Activated CD4-positive, alpha-beta T cell treated with anti-CD3 and anti-CD28 coated beads, Interleukin-2, amount 50 U/mL, for 24 hours (primary cell): ENCODE measurements at places on chromosomes 12 and 14.

- DNase-seq, result no peak
Measured at GRCh38 chr14:95341115-95341514, 21.4 kb upstream of the CLMN start.

DNA sequence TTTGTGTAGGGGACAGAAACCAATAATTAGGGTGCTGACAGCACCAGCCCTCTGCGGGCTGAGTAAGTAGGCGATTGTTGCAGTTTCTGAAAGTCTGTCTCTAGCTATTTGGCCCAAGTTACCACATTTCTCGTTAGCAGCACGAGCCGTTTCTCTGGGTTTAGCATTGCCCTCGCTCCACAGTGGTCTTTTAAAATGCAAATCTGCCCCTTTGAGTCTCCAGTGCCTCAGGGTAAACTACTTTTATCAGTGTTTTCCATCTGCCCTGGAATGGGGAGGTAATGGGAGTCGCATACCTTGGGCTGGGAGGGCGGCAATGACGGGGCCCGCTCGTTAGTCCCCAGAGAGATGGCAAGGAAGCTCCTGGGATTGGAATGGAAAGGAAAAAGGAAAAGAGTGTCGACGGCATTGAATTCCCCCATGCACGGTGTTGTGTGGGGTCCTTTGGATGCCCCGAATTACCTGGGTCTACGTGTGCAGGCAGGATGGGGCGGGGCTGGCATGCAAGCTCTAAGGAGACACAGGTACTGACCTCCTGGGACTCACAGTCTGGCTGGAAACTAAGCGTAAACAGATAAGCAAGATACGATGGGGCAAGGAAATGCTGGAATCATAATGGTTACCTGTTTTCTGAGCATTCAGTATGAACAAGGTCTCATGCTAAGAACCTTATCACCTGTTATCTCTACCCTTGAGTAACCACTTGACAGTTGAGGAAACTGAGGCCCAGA lies 131.8 kb upstream of the MAP1LC3B2 start:
- DNase-seq, result no peak

- no peak for DNase-seq
Measured at GRCh38 chr12:87266305-87266704, 762.9 kb downstream of the C12orf50 start.

GRCh38 chr12:91954326-91954725 lies 191.3 kb downstream of the BTG1 start:
- no peak for DNase-seq

- no peak for DNase-seq
Measured at GRCh38 chr12:89695830-89696229, 12.8 kb downstream of the ATP2B1 start.

DNA sequence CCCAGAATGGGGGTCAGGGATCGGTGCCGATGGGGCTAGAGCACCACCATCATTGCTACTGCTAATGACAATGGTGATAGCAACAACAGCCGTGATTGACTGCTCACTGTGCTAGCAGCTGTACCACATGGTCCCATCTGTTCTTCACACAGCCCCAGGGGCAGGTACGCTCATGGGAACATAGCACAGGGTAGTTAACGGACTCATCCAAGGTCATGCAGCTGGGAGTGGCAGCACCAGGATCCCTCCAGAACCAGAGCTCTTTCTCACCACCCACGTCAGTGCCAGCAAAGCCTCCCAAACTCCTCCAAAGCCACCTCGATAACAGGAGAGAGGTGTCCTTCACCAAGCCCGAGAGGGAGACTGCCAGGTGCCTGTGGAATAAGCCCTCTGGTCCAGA lies 11.2 kb upstream of the DYNC1H1 start:
- no peak for DNase-seq

DNA sequence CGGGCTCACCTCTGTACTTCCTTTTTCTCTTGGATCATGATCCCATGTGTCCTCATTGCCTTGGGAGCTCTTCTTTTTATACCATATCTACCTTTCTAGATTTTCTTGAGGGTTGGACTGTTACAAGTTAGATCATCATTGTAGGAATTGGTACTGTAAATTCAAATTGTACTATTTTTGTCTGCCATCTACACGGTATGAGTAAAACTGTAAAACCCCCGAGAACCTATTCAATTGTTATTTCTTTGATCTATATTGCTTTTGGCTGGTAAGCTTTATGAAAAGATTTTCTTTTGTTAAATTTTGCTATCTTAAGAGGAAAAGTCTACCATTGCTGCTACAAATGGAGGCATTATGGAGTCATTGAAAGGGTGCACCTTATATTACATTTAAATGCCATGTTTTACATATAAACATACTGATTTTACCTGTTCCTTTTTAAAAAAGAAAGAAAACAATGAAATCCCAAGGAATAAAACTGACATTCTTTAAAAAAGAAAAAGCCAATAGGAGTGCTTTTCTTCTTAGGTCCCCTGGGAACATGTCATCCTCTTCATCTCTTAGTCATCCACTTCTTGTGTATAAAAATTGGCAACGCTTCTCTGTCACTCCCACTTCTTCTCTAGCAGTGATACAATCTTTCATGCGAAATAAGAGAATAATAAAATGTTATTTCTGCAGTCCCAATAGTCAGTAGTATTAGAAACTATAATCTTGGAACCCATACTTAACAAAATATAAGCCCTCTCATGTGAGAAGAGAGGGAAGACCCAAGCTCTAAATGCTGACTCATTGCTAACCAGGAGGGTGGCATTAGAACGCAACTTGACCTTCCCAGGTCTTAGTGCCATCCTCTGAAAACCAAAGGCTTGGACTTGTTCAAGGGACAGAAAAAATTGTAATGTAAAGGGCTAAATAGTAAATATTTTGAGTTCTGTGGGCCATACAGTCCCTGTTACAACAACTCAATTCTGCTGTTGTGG lies 20.4 kb downstream of the RGS6 start:
- DNase-seq, result no peak

GRCh38 chr12:119154435-119154818 lies 24.3 kb upstream of the HSPB8 start:
- DNase-seq, result no peak

- DNase-seq, result no peak
Measured at GRCh38 chr12:618605-619004, 44.6 kb downstream of the NINJ2 start.

DNA sequence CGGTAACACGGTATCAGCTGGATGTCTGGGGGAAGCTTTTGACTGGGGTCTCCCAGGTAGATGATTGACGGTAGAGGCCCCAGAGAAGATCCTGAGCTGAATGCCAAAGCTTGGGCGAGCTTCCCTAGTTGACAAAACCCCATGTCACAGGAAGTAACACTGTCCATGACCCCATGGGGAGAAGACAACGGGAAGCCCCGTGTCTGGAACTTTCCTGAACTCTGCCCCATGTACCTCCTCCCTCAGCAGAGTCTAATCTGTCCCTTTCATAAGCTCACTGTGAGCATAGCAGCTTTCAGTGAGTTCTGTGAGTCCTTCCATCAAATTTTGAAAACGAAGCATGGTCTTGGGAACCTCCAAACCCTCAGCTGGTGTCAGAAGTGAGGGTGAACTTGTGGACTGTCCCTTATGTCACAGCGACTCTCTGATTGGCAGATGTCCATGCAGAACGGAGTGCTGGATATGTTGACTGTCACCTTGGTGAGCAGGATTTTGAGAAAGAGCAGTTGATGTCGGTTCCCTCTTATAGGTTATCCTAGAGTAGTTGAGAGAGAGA lies 29.7 kb upstream of the BEGAIN start:
- no peak for DNase-seq

GRCh38 chr12:94803939-94804338 lies 153.6 kb upstream of the TMCC3 start:
- DNase-seq, result no peak

GRCh38 chr14:64233531-64234190 lies 60.5 kb downstream of the ESR2 start:
- no peak for DNase-seq

DNA sequence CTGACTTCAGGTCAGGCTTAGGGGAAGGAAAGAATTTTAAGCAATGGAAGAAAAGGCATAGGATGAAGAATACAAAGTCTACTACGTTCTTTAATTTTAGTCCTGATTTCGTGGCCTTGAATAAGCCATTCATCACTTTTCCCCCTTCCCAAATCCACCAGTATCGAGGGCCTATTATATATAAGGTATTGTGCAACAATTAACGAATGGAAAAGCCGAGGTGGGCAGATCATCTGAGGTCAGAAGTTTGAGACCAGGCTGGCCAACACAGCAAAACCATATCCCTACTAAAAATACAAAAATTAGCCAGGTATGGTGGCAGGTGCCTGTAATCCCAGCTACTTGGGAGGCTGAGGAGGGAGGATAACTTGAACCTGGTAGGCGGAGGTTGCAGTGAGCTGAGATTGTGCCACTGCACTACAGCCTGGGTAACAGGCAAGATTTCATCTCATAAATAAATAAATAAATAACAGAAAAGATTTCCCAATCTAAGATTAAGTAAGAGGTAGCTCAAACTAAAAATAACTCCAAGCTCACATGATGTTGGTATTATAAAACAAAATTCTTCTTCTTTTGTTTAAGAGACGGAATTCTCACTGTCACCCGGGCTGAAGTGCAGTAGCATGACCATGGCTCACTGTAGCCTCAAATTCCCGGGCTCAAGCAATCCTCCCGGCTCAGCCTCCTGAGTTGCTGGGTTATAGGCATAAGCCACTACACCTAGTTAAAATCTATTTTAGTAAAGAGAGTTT lies 58.3 kb upstream of the NR2C1 start:
- DNase-seq, result no peak

DNA sequence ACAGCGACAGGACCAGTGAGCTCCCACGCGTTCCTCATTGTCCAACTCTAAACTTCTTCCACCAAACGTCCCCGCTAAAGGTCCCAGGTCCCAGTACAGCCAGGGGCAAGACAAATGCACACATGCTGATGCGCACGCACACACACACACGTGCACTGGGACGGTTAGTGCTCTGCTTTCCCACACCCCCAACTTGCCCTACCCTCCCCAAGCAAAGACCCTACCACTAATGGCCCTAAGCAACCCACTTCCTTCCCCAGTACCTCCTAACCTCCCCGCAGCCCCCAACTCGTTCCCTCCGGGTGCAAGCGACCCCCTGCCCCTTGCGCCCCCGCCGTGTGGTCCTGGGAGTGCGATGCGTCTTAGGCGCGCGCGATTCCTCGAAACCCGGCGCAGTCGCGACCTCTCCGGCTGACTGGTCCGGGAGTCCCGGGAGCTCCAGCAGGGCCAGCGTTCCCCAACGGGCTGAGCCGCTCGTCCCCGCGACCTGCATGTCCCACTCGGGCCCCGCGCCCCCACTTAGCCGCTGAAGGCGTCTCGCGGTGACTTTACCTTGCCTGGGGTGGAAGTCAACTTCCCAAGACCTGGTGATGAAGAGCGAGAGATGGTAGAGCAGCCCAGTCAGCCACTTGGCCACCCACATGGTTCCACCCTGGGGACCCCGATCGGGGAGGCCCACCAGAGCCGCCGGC lies 578 bp downstream of the ADAMTS20 start:
- no peak for DNase-seq

GRCh38 chr12:130133851-130134562 lies 28.3 kb upstream of the FZD10 start:
- DNase-seq, result no peak

DNA sequence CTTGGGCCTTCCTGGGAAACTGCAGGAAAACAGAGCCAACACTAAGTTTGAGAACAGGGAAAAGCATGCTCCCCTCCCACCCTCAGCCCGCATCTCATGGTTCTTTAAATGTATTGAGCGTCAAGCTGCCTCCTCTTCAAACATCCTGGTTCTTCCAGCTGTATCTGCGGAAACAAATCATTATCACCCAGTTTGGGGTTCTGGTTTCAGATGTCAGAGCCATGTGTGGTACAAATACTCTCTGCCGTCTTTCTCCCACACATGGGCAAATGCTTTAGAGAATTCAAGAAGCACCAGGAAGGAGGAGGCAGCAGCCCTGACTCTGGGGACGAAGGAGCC lies 29.1 kb downstream of the JDP2 start:
- no peak for DNase-seq

DNA sequence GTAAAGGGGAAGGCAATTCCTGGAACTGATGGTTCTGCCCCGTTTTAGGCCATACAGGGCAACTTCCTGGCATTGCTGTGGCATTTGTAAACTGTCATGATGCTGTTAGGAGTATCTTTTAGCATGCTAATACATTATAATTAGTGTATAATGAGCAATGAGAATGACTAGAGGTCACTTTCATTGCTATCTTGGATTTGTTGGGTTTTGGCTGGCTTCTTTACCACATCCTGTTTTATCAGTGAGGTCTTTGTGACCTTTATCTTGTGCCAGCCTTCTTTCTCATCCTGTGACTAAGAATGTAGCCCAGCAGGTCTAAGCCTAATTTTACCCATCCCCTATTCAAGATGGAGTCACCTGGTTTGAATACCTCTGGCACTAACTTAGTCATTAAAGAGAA lies 51.2 kb downstream of the TESPA1 start:
- no peak for DNase-seq

DNA sequence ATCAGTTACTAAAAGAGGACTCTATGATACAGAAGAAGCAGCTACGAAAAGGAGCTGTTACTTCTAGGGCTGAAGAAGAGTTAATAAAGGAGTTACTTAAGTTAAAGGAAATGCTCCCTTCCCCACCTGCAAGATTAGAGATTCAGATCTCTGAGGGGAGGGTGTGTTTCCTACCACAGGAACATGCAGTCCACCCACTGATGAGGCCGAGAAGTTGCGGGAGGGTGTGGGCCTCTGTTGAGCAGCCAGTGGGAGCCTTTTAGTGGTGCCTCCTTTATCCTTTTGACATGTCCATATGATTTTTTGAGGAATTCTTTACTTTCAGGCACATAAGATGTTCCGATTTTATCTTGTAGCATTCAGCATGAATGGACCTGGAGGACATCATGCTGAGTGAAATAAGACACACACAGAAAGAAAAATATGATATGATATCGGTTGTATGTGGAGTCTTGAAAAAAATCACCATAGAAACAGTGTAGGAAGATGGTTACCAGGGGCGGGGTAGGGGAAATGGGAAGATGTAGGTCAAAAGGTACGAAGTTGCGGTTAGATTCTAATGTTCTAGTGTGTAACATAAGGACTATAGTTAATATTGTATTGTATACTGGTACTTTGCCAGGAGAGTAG lies 4.4 kb upstream of the M6PR start:
- peak; percentile 45 for DNase-seq

DNA sequence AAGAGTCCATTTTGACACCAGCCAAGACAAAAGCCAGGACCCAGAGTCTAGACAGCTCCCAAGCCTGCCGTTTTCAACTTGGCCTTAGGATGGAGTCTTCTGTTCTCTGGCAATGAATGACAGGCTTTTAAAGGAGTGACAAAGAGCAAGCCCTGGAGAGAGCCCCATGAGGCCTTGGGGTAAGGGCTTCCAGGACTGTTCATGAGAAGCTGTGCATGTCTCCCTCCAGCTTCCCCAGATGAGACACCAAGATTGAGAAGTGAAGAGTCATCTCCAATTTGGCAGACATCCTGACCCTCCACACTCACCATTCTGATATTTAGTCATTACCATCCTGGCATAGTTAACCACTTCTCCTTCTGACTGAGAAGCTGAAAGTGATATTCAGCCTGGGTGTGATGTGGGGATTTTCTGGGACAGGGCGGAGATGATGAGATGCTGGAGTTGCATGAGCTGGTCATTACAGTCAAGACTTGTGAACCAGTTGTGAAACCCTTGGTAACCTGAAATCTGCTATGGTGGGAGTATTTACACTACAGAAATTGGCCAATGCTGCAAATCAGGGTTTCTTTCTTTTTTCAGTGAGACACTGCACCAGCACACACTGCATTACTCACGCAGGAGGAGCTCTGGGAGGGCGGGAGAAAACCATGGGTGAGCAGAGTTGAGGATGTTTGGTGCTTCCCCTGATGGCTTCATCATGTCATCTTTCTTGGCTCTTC lies 77.8 kb downstream of the VCPKMT start:
- DNase-seq, result peak; percentile 24
